GM20000 (cell line): ENCODE measurements at places on chromosomes 3 and 15.

DNA sequence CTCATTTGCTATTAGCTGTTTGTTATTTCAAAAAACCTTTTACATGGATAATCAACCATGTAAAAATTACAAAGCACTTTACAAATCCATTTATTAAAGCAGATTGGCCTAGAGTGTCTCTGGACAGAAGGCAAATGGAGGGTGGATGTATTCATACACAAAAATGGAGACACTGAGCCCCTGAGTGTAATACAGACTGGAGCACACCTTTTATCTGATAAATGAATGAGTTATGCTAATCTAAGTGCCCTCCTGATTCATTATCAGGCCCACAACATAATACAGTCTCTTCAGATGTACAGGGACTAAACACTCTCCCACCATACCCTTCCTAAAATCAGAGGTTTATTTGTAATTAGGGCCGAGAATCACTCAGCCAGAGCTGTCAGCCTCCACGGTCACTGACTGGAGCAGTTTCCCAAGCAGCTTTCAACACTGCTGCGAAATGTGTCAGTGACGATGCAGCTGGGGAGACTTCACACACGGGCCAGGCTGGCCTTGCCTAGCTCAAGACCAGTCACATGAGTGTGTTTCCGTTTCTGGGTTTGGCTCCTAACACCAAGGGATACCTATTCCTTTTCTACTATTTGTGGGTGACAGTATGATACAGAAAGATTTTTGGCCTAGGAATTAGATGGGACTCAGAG is 271.8 kb downstream of the ZIC1 start:
- no peak for DNase-seq

- no peak for DNase-seq
Observed at GRCh38 chr3:169992781-169993180, 26.2 kb downstream of the SEC62 start.

- no peak for DNase-seq
Observed at GRCh38 chr3:12925648-12926047, 84.3 kb upstream of the RPL32 start.

DNA sequence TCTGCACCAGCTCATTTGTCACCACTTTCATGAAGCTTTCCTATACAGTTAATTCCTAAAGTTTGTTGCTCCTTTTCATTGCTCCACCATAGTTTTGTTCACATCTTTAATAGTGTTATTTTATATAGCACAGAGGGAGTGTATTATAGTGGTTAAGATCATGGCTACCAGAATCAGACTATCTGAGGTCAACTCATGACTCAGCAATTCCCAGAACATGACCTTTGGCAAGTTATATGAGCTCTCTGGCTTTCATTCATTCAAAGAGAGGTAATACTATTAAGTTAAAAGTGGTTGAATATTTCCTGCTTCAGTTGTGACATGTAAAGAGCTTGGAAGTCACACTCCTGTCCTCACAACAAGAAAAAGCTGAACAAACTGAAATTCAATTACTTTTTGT is 1073.5 kb downstream of the NAALADL2 start:
- DNase-seq = no peak

- no peak for DNase-seq
Observed at GRCh38 chr3:5133239-5134018, 11.3 kb downstream of the ARL8B start.

GRCh38 chr3:94875149-94875548 is 812.3 kb downstream of the NSUN3 start:
- DNase-seq = no peak

DNA sequence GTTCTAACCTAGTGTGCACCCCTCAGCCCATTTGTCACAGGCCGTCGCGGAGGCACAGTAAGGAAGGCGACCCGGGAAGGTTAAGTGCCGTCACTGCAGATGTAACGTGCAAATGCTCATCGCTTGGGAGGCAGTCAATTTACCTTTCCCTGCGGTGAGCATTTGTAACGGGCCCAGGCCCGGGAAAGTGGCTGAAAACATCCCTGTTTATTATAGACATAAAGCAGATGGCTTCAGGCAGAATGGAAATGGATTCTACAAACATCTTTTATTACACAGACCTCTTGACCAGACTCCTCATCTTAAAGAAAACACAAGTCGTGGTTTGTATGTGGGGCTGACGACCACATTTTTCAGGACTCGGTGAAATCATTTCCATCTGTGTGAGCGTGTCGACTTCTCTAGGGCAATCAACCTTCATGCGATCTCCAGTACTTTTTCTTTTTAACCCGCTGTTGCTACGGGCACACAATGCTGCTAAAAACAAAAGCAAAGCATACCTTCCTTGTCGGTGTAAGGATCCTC is 43.6 kb downstream of the NMNAT3 start:
- DNase-seq = no peak

DNA sequence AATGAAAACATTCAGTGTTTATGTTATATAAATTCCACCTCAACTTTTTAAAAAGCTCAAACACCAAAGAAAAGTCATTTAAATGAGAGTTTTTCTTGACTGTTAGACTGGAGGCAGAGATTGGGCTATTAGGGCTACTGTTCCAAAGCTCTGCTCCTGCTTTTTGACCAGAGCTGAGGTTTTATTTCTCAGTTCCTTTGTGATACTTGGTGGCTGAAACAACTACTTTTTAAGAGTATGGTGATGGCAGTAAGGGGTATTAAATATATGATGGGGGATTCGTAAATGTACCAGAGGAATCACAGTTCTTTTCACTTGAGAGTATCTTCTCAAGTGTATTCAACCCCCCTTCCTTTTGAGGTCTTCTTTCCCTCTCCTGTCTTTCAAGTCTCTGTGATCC is 186.1 kb upstream of the CGNL1 start:
- DNase-seq = peak; percentile 8

GRCh38 chr15:100918690-100919480 is at the start of gene LRRK1:
LRRK1 (plus strand) TSS chr15:100919357; CDS start chr15:100924633, 5,276 bp downstream.
- peak; percentile 82 for DNase-seq

- peak; percentile 57 for DNase-seq
Observed at GRCh38 chr15:42604894-42605744, 29.7 kb downstream of the STARD9 start.

- no peak for DNase-seq
Observed at GRCh38 chr3:131922356-131922755, 112.5 kb downstream of the CPNE4 start.

DNA sequence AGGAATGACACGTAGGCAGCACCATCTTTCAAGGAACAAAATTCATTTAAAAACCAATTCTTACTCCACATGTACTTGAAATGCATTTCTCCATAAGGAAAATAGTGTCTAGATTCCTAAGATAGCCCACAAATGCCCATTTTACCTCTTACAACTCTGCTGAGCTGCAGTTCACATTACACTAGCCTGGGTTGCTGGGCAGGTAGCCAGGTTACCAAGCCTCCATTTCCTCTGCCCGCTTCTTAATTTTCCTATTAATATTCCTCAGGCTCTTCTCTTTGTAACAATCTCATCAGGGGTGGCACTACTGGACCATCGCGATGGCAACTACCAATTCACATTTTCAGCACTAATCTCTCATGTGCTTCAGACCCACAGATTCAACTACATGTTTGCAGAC is 10.8 kb downstream of the ATP13A3 start:
- no peak for DNase-seq

DNA sequence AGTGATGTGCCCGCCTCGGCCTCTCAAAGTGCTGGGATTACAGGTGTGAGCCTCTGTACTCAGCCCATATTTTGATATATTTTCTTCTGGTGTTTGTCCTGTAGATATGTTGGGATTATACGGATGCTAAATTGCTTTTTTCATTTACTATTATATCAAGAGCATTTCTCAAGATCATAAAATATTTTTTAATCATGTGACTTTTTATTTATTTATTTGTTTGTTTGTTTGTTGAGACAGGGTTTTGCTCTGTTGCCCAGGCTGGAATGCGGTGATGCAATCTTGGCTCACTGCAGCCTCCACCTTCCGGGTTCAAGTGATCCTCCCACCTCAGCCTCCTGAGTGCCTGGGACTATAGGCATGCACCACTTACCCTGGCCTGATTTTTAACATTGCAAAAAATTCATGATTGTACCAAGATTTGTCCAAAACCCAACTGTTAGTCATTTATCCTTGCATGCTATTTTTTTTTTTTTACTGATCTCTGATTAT is 2.7 kb upstream of the PXK start:
- DNase-seq = no peak

DNA sequence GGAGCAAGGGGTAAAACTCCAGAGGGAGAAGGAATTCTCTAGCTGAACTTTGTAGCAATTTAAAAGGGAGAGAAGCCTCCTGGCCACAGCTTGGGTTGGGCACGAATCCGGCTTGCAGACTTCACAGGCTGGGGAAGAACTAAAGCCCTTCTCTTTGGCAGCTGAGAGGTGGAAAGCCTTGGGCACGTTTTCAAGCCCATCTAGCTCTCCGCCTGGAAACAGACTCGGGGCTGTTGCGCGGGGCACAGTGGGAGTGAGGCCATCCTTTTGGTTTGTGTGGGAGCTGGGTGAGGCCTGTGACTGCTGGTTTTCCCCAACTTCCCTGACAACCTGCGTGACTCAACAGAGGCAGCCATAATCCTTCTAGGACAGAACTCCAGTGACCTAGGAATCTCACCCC is 295.7 kb upstream of the ROBO1 start:
- no peak for DNase-seq

- DNase-seq = no peak
Observed at GRCh38 chr3:167814441-167814951, 79.0 kb downstream of the SERPINI1 start.

DNA sequence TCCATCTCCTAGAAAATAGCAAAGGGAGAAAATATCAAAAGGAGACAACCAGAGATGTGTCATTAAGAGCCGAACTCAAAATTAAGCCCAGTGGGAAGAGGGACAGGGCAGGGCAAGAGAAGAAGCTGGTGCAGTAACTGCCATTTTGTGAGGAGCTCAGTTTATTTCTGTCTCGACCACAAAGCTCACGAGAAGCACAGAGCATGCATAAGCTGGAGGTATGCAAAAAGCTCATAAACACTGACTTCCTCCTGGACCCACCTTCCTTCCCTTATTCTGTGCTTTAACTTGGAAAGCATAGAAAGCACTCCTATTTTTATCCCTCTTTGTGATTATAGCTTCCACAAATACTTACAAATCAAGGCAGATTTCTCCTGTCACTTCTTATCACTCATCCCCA is 81.3 kb downstream of the DGKG start:
- DNase-seq = no peak

- DNase-seq = no peak
Observed at GRCh38 chr3:105967117-105967516, 98.3 kb upstream of the CBLB start.

GRCh38 chr15:101446518-101447167 is 42.9 kb downstream of the PCSK6 start:
- no peak for DNase-seq

- no peak for DNase-seq
Observed at GRCh38 chr3:17865631-17866030, 123.2 kb upstream of the TBC1D5 start.

- no peak for DNase-seq
Observed at GRCh38 chr3:11455956-11456355, 183.8 kb downstream of the ATG7 start.

DNA sequence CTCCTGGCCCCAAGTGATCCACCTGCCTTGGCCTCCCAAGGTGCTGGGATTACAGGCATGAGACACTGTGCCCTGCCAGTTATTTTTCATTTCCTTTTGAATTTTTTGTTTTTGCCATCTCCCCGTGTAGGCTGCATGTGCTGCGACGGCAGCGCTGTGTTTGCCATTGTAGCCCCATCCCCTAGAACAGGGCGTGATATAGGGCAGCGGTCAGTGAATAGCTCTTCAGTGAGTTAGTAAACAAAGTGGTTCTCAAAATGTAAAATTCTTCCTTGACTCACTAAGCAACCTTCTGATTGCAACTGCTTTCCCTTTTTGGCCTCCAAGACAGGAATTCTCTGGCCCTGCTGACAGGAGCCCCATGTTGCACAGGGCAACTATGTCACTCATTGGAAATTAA is 138.1 kb upstream of the CTDSPL start:
- no peak for DNase-seq

DNA sequence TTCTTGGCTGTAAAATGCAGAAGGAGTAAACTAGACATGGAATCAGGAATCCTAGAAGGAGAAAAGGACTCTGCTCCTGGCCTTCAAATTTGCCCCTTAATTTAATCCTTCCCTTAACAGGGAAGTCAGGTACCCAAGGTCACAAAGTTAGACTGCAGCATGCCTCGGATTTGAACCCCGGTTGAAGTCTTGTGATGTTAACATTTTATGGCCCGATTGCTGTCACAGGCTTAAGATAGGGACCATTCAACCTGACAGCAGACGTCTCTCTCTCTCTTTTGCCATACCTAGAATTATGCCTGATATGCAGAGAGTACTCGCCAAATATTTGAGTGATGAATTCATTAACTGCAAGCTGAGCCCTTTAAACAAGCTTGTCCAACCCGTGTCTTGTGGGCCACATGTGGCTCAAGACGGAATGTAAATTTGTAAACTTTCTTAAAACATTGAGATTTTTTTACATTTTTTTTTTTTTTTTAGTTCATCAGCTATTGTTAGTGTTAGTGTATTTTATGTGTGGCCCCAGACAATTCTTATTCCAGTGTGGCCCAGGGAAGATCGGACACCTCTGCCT is 217.2 kb downstream of the THSD4 start:
- no peak for DNase-seq

DNA sequence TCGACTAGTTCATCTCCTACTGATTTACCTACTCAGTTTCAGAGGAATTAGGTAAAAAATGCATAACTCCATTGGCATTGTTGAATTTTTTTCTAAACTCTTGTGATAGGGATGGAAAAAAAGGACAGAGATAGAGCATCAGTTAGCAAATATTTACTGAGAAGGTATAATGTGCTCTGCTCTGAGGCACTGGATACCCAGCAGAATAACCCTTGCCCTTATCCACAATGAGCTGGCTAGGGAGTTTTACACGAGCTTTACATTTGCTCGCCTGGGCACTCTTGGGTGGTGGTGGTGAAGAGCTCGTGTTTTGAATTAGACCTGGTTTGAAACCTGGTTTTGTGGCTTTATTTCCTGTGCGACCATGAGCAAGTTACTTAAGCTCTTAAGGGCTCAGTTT is 149.6 kb downstream of the RORA start:
- DNase-seq = no peak

GRCh38 chr15:42665827-42666226 is 71.1 kb downstream of the CDAN1 start:
- no peak for DNase-seq

DNA sequence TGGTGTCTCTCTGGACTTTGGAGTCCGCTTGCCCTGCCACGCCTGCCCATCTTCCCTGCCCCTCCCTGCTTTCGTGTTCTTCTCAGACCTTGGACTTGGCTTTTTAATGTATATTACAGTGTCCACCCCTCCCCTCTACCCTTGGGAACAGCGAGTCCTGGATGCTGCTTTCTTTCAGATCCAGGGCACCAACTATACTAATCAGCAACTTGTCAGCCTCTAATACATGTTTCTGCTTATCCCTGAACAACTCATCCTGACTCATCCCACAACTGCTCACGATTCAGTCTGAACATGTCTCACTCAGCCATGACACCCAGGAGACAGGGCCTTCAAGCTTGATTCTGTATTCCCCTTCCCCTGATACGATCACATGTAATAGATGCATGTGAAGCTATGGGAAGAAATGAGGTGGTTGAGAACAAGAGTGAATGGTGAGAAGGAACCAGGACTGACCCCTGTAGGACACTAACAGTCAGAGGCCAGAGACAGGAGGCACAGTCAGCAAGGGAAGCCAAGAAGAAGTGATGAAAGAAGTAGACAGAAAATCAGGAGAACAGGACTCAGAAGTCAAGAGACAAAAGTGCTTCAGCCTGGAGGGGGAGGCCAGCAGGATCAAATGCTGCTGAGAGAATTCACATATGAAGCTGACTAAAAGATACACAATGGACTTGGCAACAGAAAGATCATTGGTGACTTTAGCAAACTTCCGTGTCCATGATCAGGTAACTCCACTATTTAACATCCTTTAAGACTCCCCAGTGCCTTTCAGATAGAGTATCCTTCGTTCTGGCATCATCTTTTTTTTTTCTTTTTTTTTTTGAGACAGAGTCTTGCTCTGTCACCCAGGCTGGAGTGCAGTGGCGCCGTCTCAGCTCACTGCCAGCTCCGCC is 35.4 kb downstream of the BCL2L10 start:
- peak; percentile 15 for DNase-seq
